ENCODE measurements at places on chromosomes 12 and 14.

- no peak for DNase-seq
Measured at GRCh38 chr12:121781998-121782979, 11.2 kb downstream of the RHOF start.

DNA sequence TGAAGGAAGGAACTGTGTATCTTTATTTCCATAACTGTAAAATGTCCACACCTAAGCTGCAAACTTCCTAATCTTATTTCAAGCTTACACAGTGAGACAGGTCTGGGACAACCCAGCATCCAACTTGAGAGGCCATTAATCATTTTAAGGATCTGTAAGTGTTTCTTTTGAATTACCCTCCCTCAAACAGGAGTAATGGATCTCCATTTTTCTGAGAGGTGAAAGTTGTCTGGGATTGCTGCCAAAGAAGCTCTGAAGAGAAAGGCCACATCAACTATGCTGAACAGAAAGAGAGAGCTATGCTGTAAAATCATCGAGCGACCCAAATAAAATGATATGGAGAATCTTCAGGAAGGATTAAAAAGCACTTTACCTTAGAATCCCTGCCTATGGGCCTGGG, 131.7 kb upstream of the CPNE8 start:
- peak; percentile 40 for DNase-seq

GRCh38 chr14:40119321-40119720, 687.1 kb upstream of the FBXO33 start:
- no peak for DNase-seq

GRCh38 chr12:20351406-20351805, 16.9 kb upstream of the PDE3A start:
- DNase-seq: no peak

DNA sequence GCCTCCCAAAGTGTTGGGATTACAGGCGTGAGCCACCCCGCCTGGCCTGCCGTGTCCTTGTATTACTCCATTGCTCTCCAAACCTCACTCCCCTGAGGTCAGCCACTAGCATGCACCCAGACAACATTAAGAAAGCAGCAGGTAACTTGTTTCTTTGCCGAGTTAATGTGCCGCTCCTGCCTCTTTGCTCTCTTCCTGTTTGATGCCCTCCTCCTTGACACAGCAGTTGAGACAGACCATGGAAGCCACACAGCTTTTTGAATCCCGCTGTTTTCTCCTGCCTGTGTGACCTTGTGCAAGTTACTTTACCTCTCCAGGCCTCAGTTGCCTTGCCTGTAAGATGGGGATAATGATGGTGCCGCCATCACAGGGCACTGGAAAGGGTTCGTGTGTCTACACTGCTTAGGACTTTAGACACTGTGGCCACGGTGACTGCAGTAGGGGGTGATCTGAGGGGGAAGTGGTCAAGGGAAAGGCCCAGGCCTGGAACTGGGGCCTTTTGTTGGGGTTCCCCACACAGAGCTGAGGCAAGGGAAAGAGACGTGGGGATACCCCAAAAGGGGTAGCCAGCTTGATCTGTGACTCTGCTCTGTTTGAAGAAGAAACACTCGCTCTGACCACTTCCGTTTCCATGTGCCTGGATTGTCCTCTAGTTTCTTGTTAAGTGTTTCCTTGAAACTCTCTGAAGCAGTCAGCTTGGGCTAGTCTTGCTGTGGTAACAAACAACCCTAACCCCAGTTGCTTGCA, 69.3 kb downstream of the RIN3 start:
- DNase-seq: no peak

GRCh38 chr12:2035431-2036055, 17.2 kb upstream of the CACNA1C start:
- no peak for DNase-seq

GRCh38 chr14:45251912-45252311, 1.1 kb downstream of the MIS18BP1 start:
- DNase-seq: no peak

DNA sequence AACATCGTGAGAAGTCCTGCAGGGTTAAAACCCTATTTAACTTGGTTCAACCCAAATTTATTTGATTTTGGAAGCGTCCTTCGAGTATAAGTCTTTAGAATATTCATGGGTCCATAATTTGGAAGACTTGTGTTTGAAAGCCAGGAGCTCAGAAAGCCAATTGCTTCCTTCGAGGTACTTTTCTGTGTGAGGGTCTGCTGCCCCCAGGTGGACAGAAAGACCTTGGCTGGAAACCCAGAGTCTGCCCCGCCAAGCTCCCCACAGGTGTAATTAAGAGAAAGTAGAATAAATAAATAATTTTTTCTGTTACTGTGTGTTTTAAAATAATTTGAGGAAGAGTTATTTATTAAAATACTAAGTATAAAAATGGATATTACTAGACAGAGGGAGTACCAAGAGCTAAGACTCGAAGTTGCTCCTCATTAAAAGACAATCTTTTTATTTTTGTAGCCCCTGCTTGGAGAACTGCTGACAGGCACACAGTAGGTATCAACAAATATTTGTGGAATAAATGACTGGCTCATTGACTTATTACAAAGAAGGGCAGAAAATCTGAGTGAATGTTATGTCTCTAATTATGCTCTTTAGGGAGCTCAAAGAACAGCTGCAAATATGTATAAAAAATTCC, 105.8 kb downstream of the PAH start:
- no peak for DNase-seq

DNA sequence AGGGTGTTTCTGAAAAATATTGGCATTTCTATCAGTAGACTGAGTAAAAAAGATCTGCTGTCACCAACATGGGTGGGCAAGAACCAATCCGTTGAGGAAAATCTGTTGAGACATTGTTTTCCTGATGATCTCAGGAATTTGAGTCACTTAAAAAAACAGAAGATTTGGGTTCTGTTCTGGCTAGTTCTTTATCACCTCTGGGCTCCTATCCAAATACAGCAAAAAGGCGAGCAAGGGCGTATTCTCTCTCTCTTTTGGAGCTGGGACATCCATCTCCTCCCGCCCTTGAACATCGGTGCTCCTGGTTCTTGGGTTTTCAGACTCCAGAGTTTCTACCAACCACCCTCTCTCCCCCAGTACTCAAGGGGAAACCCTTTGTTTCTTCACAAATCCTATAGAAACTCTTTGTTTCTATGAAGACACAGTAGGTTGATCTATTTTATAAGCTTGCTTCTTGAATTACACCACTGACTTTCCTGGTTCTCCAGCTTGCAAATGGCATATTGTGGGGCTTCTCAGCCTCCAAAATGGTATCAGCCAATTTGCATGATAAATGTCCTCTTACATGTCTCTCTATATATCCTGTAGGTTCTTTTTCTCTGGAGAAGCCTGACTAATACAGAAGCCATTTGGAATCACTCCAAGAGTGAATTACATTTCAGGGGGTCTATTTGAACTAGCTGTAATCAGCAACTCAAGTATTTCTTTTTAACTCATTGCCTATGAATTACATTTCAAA, 263.9 kb upstream of the TMTC1 start:
- DNase-seq: no peak

DNA sequence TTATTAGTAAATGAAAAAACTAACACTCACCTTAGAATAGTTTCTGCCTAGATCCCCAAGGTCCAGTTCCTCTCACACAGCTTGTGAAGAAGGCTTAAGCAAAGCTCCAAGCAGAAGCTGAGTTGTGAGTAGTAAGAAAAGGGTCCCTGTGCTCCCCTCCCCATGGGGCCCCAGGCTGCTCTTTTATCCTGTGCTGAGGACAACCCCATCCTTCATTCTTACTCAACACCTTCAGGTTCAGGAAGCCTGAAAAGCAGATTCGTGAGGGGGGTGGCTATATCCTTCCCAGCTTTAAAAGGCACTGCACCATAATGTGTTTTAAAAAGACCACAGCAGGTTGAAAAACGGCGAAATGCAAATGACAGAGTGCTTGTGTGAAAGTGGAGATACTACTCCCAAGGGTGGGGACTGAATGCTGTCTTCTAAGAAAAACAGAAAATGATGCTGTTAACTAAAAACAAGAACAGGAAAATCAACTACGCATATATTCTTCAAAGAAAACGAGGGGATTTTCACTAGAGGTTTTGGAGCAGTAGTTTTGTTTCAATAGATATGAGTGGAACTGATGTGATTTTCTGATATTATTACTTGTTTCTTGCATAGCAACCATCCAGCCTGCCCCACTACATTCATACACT, 182.7 kb downstream of the KTN1 start:
- no peak for DNase-seq

- DNase-seq: no peak
Measured at GRCh38 chr12:111546171-111546570, 52.9 kb downstream of the ATXN2 start.

DNA sequence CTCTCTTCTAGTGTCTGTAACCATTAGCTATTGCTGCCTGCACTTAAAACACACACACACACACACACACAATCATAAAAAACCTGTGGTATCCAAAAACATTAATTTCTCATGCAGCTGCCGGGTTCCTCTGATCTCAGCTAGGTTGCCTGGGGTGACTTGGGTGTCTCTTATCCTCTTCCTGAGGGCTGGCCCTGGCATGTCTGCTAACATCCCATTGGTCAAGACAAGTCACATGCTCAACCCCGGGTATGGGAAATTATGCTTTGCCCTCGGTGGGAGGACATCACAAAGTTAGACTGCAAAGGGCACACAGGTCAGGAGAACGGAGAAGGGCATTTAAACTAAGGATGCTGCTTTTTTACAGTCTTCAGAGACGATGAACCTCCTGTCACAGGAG, 55.7 kb downstream of the TRPV4 start:
- DNase-seq: no peak

- no peak for DNase-seq
Measured at GRCh38 chr14:60304509-60304908, 55.5 kb downstream of the PPM1A start.

- DNase-seq: no peak
Measured at GRCh38 chr14:98714626-98715425, 557.2 kb downstream of the BCL11B start.

- peak; percentile 28 for DNase-seq
Measured at GRCh38 chr12:116955382-116956021, 44.8 kb downstream of the FBXW8 start.

DNA sequence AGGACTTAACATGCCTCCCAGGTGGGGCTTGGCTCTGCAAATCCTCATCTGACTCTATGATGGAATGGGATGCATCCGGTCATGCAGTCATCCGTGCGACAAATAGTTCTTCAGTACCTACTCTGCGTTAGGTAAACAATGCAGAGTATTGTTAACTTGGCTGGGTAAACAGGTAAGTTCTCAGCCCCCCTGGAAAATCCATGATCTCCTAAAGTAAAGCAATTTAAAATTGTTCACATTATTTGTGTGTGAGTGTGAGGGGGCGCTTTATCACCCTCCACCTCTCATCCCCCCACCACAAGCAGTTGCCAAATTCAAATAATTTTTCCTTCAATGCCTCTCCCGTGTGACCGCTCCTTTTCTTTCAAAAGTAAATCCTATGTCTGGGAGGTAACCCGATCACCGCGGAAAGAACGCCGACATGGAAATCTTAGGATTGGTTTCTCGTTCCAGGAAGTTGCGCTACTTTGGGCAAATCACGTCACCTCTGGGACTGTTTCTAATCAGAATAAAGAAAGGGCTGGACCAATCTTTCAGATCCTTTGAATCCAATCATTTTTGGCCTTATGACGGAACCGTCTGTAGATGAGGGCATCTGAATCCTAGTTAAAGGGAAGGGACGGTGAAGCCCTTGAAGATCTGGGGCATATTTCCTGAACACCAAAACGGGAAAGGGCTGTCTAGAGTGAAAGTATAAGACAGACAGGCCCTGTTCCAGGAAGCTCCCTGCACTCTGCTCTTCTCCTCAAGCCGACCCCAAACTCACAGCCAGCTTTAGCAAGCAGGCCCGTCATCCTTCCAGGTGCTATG, 44.0 kb upstream of the SINHCAF start:
- DNase-seq: no peak

GRCh38 chr12:13293096-13293495, 96.6 kb downstream of the EMP1 start:
- DNase-seq: no peak

DNA sequence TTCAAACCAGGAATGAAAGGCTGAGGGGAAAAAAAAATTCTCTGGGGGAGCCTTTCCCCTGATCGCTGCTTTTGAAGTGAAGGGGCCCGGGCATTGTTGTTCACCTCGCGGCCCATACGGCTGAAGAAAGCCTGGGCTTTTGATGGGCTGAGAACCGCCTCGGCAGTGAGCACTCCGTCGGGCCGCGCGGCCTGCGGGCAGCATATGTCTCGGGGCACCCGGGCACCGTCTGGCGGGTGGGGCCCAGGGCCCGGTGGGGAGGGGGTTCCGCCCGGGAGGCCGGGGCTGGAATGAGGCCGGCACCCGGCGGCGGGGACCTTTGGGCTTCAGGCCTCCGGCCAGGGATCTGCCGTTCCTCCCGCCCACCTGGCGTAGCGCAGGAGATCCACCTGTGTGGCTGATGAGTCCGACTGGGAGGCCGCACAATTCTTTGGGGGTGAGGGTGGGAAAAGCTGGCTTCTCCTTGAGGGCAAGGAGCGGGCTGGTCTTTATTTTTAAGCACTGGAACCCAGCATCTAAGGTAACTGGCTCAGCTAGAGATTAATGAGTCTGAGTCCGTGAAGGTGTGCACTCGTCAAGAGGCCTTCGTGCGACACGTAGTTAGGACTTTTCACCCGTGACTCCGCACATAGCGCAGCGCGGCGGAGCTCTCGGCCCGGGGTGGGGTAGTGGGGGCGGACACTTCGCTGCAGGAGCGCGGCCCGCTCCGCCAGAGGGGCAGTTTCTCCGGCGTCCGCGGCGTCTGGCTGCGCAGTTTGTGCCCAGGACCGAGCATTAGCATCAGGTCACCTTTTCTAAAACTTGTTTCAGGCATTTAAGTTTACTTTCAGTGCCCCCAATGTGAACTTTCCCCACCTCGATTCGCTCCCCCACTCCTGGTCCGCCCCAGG, 10.6 kb downstream of the FOXA1 start:
- no peak for DNase-seq

- no peak for DNase-seq
Measured at GRCh38 chr12:13211191-13211858, 14.8 kb downstream of the EMP1 start.

DNA sequence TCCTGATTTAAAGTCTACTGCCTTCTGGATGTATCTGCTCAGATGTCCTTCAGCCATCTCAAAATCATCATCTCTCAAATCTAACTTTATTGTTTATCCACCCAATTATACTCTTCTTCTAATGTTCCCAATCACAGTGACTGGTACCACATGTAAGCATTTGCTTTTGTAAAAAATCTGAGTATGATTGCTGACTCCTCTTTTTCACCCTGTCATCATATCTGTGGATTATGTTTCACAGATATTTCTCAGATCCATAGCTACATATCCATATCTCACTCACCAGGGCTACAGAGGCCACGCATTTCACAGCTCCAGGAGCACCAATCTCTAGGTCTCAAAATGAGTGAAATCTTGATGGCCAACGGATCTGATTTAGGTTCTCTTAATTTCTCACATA, 76.1 kb downstream of the DHRS2 start:
- no peak for DNase-seq

DNA sequence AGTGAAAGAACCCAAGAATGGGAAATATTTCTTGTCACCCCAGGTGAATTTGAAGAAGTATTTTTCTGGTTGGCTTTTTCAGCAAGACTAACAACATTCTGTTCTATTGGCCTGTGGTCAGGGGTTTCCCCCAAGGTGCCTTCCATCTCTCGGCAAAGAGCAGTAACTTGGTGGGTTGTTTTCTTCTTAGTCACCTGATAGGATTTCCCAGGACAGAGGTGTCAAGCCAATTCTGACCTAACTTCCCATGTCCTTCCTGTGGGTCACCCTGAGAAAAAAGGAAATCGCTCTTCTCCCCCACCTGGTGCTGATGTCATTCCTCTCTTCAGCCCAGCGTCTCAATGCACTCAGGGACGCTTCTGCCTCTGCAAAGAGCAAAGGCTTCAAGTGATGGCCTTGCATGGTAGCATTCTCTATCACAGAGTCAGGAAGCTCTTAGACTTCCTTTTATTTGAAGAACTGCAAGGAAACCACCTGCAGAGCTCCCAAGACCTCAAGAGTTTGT, 16.1 kb upstream of the IFNG start:
- DNase-seq: no peak

- DNase-seq: no peak
Measured at GRCh38 chr14:54653712-54654469, 87.0 kb downstream of the SAMD4A start.
